Stimulated activated CD8-positive, alpha-beta memory T cell treated with anti-CD3 and anti-CD28 coated beads, Interleukin-4, amount 100 ng/mL, for 1 hour (primary cell): ENCODE measurements at places on chromosomes 2 and 18.

- no peak for DNase-seq
These were observed 101.3 kb downstream of the MSH2 start for GRCh38 chr2:47504174-47504810.

GRCh38 chr2:168515502-168515901 is 59.4 kb downstream of the CERS6 start:
- DNase-seq = no peak

DNA sequence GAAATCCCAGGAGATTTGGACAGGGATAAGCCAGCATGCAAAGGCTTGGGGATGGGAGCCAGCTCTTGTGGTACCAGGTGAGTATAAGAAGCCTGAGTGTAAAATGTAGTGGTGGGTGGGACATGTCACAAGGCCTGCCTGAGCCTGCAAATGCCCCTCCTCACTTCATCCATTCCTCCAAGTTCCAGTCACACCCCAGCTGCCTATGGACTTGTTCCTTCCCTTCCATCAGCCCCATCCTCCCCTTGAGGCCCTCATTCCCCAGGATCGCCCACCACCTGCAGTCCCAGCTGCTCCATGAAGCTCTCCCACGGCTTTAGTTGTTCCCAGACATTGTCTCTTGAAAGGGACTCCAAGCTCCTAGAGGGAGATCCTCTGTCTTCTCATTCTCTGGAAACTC is 81.5 kb downstream of the MARCO start:
- DNase-seq = no peak

DNA sequence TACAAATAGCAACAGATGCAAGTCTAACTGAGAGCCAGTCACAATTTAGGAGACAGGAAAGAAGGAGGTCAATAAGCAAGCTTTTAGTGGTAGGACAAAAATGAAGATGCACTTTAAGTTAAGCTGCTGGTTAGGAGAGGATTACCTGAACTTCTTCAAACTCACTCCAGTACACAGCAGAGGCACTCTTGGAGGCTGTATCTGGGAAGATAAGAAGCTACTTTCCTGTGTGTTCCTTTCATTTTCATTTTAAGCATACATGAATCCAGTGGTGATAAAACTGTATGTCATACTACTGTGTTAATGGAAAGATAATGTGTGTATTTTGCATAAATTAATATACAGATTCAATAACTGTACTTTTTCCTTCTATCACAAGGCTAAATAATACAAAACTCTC is 49.6 kb downstream of the HYCC2 start:
- DNase-seq = no peak

DNA sequence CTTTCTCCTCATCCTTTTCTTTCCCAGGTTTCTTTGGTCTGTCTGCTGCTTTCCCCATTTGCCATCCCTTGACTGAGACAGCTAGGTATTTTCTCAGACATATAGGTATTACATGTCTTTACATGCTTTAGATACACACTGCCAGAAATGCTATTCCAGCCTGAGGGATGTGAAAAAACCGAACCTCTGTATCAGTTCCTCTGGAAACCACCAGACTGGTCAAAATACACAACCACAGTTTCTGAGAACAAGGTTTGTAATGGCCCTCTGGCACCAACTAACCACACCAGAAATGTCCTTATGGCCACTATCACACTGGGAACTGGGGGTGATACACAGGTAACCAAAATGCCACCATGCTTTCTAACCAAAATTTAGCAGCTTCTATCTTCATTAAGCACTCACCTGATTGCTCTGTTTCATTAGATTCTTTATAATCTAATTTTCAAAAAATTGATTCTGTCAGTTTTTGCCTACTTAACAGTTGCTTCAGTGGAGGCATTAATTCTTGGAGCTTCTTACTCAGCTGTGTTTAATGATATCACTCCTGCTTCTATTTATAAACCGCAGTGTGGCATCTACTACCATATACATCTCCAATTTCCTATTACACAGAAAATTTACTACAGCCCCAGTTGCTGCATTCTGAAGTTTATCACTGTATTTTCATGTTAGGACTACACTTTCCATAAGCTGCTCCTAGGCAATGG is 243.5 kb downstream of the WDPCP start:
- DNase-seq = no peak

GRCh38 chr18:63472380-63472779 is 4.4 kb upstream of the SERPINB5 start:
- no peak for DNase-seq

DNA sequence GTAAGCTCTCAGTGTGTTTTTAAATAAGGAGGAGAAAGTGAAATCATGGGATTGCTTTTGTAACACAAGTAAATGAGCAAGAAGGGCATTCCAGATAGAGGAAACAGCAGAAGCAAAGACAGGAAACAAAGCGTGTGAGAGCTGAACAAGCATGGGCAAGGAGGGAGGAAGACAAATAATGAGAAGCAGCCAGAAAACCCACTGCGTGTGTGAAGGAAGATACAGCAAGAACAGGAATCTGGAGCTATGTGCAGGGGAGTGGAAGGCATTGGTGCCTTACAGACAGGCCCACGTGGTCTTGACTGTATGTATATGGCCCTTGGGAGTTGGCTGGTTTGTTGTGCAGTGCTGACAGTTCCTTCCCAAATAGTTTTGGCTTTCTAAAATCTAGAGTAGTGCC is 88.6 kb downstream of the AAK1 start:
- DNase-seq = no peak

- DNase-seq = no peak
These were observed 728 bp downstream of the FAM168B start for GRCh38 chr2:131092458-131093005.

DNA sequence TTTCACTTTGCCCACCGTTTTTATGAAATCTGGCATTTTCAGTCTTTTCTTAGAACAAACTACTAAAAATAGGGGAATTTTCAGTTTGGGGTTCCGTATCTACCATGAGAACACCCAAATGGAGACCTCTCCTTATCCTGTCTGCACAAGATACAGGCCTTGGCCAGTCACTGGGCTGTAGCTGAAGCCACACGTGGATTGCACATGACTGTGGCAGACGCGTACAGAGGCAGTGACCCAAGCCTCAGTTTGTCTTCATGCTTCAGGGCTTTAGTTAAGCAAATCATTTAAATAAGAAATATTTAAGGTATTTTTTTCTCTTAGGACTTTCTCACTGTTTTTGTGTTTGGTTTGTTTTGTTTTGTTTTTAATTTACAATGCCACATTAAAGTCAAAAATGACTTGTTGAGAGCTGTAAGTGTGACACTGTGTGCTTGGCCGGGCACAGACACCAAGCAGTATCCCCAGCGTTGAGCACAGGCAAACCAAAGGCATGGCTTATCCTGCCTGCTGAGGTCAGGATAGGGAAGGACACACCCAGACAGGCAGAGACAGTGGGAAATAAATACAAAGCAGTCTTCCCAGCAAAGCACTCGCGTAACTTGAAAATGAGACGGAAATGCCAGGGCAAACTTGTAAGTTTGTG is 53.3 kb downstream of the TRAPPC12 start:
- no peak for DNase-seq

DNA sequence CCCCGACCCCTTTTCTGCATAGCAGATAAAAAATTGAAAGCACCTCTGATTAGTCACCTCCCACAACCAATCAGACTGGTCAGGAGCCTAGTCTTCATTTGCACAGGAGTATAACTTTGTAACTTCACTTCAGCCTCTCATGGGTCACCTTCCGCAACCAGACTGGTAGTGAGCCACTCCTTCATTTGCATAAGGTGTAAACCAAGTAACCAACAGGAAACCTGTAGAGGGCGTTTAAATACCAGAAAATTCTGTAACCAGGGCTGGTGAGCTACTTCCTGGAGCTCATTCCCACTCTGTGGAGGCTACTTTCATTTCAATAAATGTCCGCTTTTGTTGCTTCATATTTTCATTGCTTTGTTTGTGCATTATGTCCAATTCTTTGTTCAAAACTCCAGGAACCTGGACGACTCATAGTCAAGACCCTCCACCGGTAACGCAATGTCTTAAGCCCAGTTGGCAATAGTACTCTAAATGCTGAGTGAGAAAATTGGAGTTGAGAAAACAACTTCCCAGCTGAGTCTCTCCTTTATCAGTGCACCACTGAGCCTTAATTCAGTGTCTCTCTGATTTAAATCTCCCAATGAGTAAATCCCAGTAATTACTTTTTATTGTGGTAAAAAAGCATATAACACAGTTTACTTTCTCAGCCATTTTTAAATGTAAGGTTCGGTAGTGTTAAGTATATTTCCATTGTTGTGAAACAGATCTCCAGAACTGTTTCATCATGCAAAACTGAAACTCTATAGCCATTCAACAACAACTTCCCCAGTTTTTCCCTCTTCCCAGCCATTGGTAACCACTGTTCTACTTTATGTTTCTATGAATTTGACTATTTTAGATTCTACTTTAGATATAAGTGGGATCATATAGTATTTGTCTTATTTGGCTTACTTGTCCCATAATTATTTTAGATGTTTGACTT is 392.7 kb upstream of the SLC8A1 start:
- DNase-seq = no peak

GRCh38 chr2:203578759-203579643 is 43.9 kb upstream of the RAPH1 start:
- no peak for DNase-seq

- DNase-seq = no peak
These were observed 80.3 kb downstream of the DYNAP start for GRCh38 chr18:54671291-54671881.

DNA sequence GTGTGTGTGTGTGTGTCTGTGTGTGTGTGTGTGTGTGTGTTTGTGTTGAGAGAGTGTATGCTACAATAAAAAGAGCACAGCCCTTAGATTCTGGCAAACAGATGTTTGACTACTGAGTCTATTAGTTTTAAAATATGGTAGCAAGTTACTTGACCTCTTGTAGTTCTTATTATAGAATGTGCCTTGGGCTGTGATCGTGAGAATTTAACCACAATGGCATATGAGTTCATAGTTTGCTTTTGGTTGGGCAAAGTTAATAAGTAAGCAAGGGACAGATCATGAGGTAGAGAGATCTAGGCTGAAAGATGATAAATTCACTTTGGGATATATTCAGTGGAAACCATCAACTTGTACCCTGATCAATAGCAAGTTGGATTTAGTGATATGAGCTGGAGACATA is 334.3 kb upstream of the VWC2L start:
- DNase-seq = no peak

- DNase-seq = no peak
These were observed 788 bp downstream of the USP14 start for GRCh38 chr18:159037-159652.

GRCh38 chr2:62787386-62787785 is 81.9 kb downstream of the EHBP1 start:
- DNase-seq = no peak

- DNase-seq = no peak
These were observed 56.3 kb upstream of the NCKAP5 start for GRCh38 chr2:133624551-133624950.

- peak; percentile 46 for DNase-seq
These were observed 31.2 kb downstream of the KIF3C start for GRCh38 chr2:25951071-25951547.

- DNase-seq = no peak
These were observed 9.0 kb upstream of the IMPACT start for GRCh38 chr18:24417480-24417879.

DNA sequence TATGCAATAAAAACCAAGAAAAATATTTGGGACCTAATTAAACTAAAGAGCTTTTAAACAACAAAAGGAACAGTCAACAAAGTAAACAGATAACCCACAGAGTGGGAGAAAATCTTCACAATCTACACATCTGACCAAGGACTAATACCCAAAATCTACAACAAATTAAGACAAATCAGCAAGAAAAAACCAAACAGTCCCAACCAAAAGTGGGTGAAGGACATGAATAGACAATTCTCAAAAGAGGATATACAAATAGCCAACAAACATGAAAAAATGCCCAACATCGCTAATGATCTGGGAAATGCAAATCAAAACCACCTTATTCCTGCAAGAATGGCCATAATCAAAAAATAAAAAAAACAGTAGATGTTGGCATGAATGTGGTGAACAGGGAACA is 250.1 kb downstream of the C1D start:
- no peak for DNase-seq

GRCh38 chr2:150640039-150640438 is 152.6 kb upstream of the RND3 start:
- DNase-seq = no peak

DNA sequence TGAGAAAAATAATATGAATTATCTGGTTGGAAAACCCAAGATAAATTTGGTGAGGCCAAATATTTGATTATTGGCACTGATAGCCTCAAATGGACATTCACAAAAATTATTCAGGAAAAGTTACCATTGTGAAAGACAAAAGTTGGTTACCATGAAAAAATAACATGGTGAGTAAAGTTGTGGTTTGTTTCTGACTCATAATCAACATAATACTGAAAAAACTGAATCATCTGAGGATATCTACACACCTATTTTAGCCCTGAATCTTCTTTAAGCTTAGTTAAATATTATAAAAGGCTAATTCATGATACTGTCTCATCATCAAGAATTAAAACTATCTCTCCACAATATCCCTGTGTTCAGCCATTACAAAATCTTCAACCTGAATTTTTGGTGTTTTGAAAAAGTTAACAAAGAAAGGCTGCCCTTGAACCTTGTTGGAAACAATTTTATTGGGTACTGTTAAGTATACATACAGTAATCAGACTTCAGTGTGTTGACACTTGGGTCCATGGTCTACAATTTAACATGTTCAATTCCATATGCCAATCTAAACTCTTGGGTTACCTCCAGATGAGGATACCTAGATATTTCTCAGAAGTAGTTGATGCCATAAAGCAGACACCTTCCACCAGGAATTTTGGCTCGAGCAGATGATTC is 607.5 kb upstream of the SLC39A10 start:
- no peak for DNase-seq

DNA sequence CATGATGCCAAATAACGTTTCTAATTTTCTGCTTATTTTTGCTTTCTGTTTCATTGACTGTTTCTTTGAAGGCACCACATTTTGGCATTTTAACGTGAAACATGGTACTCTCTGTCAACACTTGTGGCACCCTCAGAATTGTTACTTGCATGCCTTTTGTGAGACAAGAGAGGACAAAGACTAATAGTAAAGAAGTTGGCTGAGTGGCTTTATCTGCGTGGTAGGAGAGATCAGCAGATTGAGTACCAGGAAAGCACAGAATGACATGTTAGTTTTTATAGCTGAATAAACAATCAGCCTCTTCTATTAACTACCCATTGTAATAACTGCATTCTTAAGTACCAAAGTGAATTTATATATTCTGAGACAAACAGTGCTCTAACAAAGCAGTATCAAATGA is 8.6 kb downstream of the ZNF638 start:
- no peak for DNase-seq

DNA sequence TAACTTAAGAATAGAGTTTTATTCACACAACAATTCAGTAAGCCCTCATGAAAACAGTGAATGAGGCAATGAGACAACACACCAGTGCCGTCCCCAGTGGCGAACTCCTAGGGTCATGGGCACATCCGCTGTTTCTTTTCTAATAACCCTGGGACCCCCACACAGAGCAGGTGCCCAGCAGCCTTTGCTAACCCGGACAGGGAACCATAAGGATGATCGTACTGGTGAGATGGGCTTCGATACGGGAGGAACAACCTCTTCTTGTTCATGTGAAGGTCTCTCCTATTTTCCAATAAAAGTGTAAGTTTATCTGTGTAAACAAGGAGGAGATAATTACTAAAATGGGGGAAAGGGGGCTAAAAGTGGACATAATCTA is 97.4 kb upstream of the MGAT4A start:
- DNase-seq = no peak

GRCh38 chr2:58930537-58930936 is 689.4 kb upstream of the FANCL start:
- no peak for DNase-seq
